Stimulated activated CD4-positive, alpha-beta T cell treated with anti-CD3 and anti-CD28 coated beads, Interleukin-4, amount 100 ng/mL, for 48 hours (primary cell): ENCODE measurements at places on chromosomes 1 and 21.

GRCh38 chr1:149977345-149977744, 33.2 kb downstream of the OTUD7B start:
- DNase-seq, result no peak

DNA sequence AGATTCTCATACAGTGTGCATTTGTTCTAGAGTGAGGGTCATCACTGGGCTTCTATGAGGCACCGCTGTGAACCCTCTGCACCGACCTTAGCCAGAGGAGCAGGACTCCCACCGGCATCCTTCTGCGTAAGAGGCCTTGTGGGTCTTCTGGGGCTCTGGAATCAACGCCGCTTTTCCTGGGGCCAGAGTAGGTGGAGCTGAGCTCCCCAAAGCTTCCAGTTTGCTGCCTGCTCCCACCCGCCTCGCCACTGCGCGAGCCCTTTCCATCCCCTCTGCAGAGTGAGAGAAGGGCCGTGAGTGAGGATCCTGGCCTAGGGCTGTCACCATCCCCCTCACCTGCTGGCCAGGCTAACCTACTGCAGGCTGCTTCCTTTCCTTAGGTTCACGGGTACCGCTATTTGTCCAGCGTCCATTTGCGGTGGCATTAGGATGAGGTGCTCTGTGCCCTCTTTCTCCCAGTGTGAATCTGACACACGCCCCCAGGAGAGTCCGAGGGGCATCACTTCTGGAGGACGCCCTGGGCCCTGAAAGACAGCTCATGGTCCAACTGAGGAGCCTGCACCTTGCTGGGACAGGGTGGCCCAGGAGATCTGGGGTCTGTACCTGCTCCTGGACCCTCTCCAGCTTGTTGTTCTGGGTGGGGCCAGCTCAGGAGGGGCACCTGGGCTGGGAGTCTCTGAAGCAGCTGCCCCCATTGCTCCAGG, 36.2 kb downstream of the UMODL1 start:
- no peak for DNase-seq

- no peak for DNase-seq
Measured at GRCh38 chr1:27526569-27527222, 36.7 kb upstream of the WASF2 start.

GRCh38 chr1:34166625-34167361, 1.8 kb upstream of the CSMD2 start:
- no peak for DNase-seq

DNA sequence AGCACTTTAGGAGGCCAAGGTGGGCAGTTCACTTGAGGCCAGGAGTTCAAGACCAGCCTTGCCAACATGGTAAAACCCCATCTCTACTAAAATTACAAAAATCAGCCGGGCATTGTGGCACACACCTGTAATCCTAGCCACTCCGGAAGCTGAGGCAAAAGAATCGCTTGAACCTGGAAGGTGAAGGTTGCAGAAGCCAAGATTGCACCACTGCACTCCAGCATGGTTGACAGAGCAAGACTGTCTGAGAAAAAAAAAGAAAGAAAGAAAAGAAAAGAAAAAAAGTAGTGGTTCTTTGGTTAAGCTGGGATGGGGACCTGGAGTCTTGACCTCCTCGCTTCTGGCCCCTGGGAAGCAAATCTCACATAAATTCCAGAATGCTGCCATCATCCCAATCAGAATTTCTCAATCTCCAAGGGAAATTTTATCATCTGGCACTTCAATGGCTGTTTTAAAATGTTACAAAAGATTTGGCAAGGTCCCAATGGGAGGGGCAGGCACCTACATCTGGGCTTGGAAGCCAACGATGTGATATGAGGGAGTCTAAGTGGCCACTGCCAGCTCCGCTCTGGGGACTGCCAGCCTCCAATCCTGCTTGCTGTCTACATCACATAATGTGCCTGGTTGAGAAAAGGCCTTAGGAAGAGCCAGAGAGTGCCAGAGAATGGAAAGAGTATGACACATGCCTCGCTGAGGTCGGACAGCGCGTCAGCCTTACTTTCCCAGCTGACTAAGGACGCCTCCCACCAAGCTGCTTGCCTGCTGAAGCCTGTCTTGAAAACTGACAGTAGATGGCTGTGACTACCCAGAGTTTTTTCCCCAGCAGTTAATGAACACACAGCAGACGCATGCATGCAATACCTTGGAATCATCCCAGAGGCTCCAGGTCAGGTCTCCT, 42.1 kb upstream of the SRP9 start:
- DNase-seq, result no peak

DNA sequence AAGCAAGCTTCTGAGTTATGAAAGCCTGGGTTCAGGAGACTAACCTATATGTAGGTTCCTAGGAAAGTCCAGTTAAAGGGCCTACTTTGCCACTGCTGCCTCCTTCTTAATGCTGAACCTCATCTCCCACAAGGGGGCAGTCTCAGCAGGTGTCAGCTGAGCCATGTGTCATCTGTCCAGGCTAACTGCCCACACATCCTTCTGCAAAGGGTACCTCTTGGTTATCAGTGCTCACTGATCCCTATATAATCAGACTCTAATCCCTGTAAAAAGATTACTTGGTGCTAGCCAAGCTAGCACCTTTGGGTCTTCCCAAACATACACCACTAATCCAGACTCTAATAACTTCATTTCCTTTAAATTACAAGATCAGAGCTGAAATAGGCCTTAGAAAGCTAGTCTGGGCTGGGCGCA, 9.0 kb downstream of the PRDX1 start:
- peak; percentile 54 for DNase-seq
